SJSA1 (cell line): ENCODE measurements at places on chromosomes 7 and 10.

DNA sequence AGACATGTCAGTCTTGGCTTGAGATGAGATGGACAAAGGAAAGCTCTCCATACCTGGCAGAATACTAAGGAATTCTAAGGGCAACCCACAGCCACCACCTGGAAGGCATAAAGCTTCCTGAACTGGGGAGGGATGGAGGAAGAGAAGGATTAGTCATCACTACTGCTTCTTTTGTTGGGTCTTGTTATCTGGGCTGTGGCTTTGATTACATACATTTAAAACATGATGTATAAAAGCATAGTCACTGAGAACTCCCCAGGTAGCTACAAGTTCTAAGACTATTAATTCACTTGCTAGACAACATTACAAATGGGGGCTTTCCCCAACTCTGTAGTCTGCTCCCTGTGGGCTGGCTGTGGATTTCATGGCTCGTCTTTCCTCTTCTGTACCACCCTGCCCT lies 58.2 kb downstream of the RBM33 start:
- no peak for DNase-seq

DNA sequence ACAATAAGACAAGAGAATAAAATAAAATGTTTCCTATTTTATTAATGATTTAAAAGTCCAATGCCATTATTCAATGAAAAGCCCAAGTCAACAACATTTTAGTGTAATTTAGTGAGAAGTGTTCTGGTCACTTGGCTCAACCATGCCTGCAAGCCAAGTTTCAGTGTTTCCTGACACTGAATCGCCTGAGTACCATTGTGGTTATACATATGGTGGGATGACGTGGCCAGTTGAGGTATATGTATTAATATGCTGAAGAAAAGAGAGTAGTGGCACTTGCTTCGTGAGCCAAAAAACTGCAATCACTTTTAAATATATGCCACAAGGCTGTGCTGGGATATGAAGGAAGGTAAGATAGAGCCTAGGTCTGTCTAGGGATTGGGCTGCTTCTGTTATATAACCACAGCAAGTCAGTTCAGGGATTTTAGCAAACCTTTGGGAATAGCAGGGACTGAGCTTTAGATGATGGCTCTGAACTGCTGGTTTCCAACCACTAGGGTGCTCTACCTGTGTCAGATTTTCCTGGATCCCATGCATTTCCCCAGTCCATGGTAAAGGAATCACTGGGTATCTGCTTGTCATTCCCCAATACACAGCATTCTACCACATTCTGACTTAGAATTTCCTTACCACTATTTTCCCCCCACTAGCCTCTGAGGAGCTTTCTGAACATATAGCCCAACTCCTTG lies 214.0 kb upstream of the PRPS1L1 start:
- DNase-seq = no peak

- DNase-seq = no peak
These were observed 53.0 kb downstream of the CACUL1 start for GRCh38 chr10:118701529-118702323.

DNA sequence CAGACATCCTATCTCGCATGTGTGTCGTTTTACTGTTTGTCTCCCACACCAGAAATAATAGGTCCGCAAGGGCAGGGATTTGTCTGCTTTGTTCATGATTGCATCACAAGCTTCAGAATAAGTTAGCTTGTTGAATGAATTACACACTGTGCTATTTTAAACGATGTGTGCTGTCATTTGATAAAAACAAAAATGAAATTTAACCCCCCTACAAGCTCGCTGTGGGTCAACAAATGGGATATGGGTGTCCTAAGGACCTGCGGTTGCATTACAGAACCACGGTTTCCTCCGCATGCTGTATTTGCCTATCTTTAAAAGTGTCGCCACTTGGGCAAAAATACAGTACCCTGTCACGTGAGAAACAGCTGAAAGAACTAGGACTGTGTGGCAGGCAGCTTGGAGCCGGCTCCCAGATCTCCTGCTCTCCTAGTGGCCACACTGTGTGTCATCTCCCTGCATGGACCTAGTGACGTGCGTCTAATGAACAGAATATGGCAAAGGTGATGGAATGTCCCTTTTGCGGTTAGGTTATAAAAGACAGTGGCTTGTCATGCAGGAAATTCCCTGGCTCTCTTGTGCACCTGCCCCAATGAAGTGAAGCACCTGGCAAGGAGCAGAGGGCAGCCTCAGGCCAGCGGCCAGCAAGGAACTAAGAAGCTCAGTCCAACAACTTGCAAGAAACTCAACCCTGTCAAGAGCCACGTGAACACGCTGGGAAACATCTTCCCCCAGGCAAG lies 32.9 kb upstream of the CRYGN start:
- no peak for DNase-seq

DNA sequence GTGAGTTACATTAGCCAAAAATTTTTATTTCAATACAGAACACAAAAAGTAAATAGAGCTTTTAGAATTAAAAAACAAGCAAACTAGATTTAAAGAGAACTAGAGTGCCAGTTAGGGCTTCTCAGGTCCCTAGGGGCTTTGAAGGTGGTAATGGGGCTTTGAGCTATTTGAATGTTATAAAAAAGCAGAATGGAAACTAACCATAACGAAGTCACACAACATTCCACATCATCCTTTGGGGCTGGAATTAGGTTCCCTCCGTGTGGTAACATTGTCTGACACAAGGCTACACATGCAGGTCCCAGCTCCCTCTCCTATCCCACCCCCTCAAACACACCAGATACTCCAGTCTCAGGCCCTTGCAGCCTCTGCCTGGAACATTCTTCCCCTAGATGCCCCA lies 15.3 kb downstream of the JAZF1 start:
- no peak for DNase-seq

DNA sequence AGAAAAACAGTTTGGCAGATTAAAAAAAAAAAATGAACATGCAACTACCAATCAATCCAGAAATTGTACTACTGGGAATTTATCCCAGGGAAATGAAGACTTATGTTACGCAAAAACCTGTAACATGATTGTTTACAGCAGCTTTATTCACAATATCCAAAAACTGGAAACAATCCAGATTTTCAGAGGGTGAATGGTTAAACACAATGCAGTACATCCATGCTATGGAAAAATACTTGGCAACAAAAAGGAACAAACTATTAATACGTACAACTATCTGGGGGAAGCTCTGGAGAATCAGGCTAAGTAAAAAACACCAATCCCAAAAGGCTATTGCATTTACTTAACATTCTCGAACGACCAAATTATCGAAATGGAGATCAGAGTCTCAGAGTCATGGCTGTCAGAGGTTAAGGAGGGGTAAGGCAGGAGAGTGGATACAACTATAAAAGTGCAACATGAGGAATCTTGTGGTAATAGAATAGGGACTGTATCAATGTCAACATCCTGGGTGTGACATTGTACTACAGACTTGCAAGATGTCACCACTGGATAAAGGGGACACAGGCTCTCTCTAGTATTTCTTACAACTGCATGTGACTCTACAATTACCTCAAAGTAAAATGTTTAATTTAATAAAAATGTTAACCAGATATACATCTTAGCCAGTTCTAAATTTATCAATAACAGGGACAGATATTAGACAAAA lies 21.5 kb upstream of the RUFY2 start:
- no peak for DNase-seq
